ENCODE measurements at places on chromosomes 11 and 22.

DNA sequence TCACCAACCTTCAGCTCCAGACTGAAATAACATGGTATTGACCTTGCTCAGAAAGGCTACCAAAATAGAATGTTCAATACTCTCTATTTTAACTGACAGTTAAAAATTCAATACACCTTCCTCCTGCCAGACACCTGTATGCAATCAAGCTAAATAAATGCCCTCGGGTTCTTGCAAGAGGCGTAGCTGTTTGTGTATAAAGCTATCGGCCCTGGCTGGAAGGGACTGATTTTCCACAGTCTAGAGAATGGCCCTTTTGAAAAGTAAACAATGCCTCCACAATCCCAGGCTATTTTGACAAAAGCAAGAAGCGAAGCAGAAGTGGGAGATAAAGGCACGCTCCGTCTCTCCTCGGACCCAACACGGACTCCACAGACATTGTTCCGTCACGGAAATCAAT is 791.2 kb downstream of the BRD1 start:
- DNase-seq, result no peak

- DNase-seq, result no peak
Measured at GRCh38 chr22:36904260-36904880, 9.1 kb upstream of the CSF2RB start.

DNA sequence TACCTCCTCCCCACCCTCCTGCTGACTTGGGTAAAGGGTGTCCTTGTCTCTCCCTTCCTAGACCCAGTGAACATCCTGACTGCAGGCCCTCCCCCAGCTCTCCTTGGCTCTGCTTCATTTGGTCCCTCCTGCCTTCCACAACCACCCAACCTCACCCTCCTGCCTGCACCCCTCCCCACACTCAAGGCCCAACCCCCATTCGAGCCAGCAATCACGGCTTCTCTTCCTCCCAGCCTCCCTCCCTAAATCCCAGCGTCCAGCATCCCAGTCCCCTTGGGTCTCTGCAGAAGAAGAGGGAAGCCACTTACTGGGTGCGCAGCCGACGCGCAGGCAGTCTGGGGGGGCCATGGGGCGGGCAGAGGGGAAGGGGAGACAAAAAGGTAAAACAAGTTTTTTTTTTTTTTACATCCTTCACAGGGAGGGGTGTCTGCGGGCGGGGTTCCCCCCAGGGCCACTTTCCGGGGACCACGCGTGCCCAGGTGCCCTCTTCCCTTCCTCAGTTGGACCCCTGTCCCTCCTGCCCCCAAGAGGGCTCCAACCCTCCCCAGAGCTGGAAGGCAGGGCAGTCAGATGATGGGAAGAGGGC is 62.5 kb downstream of the SLC22A12 start:
- no peak for DNase-seq

DNA sequence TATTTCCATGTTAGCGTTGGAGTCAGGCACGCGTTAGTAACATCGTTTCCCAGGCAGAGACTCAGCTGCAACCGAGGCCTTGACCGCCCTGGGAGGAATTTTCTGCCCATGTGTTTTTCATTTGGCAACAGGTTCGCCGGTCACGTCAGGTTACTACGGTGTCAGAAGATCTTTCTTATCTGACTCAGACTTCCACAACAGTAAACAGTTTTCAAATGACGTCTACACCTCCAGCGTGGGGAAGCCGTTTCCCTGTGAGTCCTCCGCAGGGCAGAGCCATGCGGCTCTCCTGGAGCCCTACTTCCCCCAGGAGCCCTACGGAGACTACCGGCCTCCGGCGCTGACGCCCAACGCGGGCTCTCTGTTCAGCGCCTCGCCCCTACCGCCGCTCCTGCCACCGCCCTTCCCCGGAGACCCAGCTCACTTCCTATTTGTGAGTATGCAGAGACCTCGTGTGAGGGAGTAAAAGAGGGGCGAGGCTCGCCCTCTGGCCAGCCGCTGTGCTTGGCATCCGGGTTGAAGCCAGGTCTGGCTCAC is 14.3 kb upstream of the POU2AF3 start:
- DNase-seq, result no peak

GRCh38 chr22:38955250-38955905 is 2.0 kb upstream of the APOBEC3A start:
- no peak for DNase-seq

DNA sequence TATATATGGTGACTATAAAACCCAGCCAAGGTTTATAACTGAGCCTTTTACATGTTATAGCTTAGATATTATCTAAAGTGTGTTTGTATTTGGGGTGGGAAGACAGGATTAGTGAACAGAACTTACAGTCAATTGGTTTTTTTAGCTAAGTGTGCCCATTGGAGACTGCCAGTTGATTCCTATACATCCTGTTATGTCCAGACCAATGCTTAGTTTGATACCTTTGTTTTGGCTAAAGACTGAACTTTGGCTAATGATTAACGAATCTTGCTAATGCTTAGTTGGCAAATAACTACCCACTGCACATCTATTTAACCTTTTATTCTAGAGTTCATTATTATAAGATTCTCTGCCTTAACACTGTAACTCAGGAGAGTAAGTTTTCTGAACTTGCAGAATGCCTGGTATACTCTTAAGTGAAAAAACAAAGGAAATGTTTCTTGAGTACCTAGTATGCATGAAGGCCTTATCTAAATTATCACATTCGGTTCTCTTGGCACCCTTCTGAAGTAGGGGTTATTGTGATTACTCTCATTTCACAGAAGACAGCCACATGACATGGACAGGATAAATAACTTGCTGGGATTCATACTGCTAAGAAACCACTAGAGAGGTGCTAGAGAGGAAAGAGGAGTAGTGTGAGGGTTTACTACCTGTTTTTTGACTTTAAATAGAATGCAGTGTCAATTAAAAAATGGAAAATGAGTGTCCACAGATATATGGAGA is 54.0 kb downstream of the KREMEN1 start:
- no peak for DNase-seq

DNA sequence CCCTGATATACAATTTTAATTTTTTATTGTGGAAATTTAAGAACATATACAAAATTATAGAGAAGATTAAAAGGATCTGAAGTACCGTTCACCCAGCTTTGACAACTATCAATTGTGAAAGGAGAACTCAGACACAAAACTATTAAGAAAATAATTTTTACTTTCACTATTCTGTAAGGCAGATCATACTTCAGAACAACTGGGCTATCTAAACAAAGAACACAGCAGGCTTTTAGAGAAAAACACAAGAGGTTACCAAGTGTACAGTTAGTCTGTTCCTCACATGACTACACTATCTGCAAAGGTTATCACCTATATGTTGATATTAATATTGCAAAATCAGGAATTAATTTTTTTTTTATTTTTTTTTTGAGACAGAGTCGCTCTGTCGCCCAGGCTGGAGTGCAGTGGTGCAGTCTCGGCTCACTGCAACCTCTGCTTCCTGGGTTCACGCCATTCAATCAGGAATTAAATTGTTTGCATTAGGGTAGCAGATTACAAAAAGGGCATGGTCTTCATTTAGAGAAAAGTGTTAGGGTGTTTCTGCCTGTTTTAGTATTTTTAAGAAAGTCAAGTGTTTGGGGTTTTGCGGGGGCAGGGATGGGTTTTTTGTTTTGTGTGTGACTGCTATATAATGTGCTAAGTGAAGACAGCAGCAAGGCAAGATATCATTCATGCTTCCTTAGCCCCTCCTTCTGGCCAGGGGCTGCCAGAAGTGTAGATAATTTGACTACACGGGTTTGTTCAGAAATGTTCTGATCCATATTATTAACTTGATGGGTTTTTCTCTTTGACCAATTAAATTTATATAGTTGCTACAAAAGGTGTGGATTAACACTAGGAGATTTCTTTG is 27.6 kb upstream of the SIK2 start:
- no peak for DNase-seq

DNA sequence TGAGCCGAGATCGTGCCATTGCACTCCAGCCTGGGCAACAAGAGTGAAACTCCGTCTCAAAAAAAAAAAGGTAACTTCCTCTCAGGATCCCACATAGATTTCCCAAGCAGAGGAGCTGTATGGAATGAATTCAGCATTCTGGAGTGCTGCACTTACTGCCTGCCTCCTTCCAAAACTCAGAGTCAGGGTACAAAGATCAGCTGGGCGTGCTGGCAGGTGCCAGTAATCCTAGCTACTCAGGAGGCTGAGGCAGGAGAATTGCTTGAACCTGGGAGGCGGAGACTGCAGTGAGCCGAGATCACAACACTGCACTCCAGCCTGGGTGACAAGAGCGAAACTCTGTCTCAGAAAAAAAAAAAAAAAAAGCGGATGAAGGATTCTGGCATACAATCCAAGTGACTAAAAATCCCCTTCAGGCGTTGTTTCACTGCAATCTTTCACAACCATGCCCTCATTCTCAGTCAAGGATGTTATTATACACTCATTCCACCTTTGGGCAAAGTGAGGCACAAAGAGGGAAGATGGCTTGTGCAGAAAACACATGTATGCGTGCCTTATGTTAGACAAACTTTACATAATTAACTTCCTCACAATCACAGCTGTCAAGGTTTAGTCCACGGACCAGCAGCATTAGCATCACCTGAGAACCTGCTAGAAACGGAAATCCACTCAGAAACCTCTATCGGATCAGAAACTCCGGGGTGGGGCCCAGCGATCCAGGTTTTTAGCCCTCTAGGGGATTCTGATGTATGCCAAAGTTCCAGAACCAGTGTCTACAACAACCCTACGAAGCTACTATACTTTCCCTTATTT is 1.1 kb upstream of the NOL12 start:
- no peak for DNase-seq

DNA sequence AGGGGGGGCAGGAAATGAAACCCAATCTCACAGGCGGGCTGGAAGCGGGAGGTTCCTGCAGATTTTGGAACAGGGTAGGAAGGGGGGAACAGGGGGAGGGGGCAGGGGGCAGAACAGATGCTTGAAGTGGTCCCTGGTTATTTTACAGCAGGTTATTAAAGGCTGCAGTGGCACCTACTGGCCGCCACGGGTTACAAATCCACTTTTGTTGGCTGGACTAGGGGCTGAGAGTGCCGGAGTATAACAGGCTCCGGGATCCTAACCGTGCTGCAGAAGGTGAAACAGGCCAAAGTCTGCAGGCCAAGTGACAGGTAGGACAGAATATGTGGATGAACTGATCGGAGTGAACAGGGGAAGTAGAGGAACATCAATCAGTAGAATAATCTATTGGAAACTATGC is 2.5 kb downstream of the ROBO3 start:
- no peak for DNase-seq

DNA sequence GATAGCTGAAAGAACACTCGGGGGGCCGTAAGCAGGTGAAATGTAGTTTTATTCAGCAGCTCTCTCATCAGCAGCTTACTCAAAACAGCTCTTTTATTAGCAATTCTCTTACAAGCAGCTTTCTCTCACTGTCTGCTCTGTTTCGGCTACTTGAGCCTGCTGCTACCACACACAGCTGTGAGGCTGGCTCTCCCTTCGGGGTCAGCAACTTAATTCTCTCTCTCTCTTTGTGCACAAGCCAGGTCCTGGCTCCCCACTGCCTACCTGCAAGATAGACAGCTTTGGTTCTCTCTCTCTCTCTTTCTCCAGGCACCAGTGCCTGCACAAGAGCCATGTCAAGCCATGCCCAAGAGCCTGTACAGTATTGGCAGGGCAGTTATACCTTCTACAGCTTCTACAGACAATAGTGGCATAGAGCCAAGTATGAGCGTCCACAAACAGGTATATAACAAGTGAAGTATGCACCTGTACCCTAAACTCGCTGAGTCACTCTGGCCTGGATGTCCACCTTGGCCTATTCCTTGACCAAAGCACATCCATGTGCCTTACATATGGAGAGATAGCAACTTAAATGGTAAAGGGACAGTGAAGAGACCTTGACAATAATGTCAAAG is 110.8 kb downstream of the MTNR1B start:
- no peak for DNase-seq

DNA sequence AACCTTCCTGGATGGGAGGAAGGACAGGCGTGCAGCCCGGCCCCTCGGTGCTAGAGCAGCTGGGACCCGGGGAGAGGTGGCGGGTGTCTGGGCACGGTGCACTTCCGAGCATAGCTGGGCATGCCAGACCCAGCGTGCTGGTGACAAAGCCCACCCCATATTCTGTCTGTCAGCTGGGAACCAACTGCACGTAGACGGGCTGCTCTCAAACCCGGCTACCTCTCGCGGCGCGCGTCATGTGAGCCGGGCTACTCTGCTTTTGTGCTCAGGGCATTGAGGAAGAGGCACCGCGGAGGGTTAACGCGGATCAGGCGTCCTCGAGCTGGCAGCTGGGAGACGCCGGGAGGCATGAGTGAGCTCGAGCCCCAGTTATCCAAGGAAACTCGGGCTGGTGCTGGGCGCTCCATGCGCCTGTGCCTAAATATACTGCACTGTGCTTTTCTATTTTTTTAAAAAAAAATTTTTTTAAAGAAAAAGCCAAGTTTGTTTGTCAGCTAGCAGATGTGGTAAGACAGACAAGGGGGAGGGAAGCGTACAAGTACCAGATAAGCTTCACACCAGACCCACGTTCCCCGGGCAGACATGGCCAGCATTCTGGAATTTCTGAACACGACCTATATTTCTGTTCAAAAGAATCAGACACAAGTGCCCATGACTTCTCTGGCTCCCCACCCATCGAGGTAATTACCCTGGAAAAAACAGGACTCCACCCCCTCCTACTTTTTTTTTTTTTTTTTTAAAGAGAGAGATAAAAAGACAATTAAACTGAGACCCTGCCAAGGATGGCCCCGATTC is 425.6 kb downstream of the SHANK2 start:
- DNase-seq, result no peak

- no peak for DNase-seq
Measured at GRCh38 chr22:39980596-39980995, 14.2 kb upstream of the FAM83F start.

GRCh38 chr11:2320568-2321310 is 18.9 kb downstream of the TSPAN32 start:
- DNase-seq, result no peak

DNA sequence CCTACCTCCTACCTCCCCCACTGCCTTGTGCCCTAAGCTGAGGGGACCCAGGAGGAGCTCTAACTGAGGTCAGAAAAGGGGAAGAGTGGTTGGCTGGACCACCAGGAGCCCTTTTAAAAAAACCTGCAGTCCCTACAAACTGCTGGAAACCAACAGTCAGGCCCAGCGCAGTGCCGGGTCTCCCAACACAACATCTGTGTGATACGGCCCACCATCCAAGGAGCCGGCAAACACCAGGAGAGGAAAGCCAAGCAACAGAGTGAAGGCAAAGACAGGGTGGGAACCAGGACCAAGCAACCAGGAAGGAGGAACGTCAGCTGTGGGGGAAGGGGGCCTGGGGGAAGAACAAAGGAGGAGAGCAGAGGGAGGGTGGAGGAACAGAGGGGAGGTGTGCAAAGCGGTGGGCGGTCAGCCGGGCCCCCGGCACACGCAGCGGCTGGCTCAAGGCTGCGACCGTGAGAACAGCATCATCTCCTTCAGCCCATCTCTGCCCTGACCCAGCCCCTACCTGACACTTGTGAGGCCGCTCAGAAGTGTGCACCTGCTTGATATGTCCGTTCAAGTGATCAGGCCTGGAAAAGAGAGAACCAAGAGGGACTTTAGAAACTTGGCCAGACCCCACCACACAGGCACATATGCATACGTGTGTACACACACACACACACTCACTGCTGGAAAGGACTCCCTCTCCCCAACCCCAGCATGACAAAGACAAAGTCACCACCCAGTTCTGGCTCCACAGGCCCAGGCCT is 3.6 kb downstream of the PATZ1 start:
- no peak for DNase-seq
